Activated CD4-positive, alpha-beta T cell treated with anti-CD3 and anti-CD28 coated beads for 24 hours (primary cell): ENCODE measurements at places on chromosomes 6 and 20.

DNA sequence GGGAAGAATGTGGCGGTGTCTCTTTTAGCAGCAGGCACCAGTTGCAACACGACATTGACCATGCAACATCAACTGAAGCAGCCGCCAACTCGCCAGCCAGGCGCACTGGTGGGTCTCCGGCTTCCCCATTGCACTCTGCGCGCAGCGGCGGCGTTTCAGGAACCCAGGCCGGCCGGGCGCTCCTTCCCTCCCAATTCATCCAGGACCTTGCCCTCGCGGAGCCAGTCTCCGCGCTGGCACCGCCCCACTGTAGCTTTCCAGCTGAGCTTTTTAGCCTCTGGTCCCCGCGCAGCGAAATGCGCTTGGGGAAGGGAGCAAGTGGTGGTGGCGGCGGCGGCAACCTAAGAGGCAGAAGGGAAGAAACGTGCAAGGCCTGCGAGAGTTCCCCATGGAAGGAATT, 297.9 kb upstream of the RIMS1 start:
- DNase-seq: no peak

DNA sequence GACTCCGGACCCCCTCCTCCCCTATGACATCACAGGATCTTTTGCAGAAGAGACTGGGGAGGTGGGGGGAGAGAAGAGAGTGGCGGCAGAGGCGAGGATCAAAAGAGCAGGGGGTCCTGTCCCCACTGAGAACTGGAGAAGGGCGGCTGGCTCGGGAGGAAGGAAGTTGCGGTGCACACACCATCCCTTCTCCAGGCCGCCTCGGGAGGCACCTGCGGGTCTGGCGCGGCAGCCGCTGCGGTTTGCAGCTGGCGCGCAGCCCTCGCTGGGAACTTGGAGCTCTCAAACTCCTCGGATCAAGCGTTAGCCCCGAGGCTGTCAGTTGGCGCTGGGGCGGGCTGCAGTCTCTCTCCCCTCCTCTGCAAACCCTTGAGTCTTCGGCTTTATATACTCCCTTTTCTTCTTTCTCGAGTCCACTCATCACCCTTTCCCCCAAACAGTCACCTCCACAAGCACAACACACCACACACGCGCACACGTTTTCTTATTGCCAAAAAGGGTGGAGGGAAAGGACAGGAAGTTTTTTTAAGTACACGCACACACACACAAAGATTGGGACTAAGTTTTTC, 180.7 kb downstream of the TBXT start:
- no peak for DNase-seq

GRCh38 chr20:42190084-42190483, 571.9 kb upstream of the CHD6 start:
- DNase-seq: no peak

DNA sequence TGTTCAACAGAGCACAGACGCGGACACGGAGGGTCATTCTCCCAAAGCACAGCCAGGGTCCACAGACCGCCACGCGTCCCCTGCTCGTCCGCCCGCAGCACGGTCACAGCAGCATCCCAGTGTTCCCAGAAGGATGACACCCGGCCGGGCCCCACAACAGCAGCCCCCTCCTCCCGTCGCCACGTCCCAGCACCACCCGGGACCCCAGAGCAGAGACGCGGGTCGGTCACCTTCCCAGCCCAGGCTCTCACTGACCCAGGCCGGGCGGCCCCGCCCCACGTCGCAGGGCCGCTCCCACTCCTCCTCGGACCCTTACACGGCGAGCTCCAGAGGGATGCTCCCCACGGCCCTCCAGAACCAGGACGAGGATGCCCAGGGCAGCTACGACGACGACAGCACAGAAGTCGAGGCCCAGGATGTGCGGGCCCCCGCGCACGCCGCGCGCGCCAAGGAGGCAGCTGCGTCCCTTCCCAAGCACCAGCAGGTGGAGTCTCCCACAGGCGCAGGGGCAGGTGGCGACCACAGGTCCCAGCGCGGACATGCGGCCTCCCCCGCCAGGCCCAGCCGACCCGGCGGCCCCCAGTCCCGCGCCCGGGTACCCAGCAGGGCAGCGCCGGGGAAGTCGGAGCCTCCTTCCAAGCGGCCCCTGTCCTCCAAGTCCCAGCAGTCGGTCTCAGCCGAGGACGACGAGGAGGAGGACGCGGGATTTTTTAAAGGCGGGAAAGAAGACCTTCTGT, 64.3 kb downstream of the FNDC1 start:
- no peak for DNase-seq

DNA sequence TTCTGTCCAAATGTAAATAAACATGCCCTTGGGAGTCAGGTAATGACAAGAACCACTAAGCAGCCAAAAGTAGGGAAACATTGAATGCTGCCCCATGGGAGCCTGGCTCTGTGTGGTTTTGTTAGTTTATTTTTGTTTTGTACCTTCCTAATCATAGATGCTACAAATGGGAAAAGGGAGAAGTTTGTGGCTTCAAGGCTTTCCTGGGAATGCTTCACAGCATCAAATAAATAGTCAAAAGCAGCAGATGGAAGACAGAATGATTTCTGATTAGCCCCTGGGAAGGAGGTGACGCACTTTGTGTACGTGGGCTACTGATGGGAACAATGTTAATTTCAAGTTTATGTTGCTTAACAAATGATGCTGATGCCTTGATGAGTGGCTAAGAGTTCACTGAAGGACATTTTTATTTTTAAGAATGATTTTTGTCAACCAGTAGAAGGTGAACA, 532.7 kb downstream of the BCKDHB start:
- DNase-seq: no peak

- no peak for DNase-seq
Measured at GRCh38 chr6:131394768-131395432, 178.1 kb upstream of the ARG1 start.

DNA sequence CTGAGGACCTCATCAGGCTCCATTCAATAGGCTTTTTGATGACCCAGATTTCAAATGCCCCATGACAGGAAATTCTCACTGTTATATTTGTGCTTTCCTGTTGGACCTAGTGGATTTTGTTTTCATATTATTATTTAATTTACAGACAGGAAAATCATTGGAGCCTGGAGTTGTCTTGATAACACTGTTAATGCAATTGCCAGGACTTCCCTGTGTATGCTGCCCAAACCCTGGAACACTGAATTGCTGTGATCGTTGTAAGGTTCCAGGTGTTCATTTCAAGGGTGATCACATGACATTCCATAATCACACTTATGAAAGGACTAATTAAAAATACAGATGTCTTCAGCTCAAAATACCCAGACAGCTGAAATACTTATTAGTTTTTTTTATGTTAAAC, 783.2 kb downstream of the DHX35 start:
- no peak for DNase-seq

DNA sequence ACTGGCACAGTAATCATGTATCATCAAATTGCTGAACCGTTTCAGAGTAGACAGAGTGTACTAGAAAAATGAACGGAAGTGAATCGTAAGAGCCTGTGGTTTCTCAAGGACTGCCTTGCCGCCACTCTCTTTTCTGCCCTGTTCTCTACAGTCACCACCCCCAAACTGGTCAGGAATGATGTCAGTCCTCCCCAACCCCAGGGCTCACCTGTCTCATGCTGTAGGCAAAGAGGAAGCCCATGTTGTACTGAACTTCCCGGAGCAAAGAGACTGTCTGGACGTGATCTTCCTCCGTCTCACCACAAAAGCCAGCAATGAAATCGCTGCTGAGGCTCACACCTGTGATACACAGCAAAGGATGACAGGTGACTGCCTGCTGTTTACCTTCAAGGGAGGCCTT, 31.0 kb downstream of the CDK5RAP1 start:
- DNase-seq: peak; percentile 1

DNA sequence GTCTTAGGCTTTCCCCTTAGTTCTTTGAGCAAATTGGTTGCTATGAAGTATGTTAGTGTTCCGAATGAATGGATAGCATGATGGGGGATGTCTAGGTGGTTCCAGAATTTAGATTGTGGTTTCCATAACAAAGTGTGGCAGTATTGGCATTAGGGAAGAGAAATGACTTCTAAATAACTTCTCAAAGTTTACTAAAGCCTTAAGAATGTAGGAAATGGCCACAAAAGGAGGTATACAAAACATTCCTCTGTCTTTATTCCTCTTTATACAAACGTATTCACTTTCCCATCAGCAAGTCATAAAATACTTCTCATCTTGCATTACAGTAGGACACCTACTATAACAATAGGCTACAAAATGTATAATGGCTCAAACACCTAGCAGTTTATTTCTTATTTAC, 279.6 kb downstream of the ESR1 start:
- no peak for DNase-seq

DNA sequence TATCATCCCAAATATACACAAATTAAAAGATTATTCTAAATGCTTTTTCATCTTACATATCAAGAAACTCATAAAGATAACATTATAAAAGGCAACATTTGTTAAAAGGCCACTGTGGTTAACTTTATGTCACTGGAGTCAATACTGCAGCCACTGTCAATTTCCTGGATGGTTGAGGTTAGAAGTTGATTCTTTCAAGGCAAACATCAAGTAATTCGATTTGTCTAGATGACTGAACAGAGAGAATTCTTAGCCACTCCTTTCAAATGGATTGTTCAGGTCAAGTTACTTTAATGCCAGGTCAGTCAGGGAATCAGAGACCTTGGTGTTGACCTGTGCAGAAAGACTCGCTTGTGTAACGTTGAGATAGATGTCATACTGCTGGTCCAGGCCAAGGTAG, 44.4 kb upstream of the SIM1 start:
- no peak for DNase-seq

- DNase-seq: no peak
Measured at GRCh38 chr6:3797231-3798054, 45.9 kb upstream of the PXDC1 start.

DNA sequence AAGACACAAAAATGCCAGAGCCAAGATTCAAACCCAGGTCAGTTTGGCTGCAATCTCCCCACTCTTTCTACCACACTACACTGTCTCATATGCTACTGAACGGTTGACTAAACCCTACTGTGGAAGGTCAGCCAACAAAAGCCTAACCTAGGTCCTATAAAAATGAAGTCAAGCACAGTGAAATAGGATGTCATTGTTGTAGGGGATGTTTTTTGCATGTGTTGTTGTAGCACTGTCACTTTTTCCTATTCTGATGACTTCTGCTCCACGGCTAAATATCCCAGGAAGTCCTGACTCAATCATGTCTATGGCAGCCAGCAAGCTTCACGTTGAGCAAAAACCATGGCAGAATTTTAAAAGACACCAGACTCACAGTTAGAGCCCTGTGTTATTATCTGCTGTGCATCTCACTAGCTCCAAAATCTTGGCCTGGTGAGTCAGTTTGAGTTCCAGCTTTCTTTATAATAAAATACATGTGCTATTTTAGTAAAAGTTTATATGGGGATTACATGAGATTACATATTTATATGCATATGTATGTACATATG, 322.1 kb upstream of the NT5E start:
- no peak for DNase-seq

- DNase-seq: no peak
Measured at GRCh38 chr20:16397086-16397485, 176.2 kb downstream of the KIF16B start.

- DNase-seq: no peak
Measured at GRCh38 chr6:122322824-122323223, 76.6 kb upstream of the HSF2 start.

GRCh38 chr6:154484942-154485341, 25.5 kb downstream of the CNKSR3 start:
- DNase-seq: no peak

GRCh38 chr6:103784117-103784516, 1075.6 kb downstream of the HACE1 start:
- no peak for DNase-seq

DNA sequence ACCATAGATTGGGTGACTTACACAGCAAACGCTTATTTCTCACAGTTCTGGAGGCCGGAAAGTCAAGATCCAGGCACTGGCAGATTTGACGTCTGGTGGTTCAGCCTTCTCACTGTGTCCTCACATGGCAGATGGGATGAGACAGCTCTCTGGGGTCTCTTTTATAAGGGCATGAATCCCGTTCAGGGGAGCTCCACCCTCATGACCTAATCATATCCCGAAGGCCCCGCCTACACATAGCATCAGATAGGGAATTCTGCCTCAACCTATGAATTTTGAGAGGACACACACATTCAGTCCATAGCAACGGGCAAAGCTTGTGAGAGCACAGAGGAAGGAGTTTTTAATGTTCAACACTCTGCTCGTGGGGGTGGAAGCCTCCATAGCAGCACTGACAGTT, 27.5 kb downstream of the DAAM2 start:
- DNase-seq: no peak

DNA sequence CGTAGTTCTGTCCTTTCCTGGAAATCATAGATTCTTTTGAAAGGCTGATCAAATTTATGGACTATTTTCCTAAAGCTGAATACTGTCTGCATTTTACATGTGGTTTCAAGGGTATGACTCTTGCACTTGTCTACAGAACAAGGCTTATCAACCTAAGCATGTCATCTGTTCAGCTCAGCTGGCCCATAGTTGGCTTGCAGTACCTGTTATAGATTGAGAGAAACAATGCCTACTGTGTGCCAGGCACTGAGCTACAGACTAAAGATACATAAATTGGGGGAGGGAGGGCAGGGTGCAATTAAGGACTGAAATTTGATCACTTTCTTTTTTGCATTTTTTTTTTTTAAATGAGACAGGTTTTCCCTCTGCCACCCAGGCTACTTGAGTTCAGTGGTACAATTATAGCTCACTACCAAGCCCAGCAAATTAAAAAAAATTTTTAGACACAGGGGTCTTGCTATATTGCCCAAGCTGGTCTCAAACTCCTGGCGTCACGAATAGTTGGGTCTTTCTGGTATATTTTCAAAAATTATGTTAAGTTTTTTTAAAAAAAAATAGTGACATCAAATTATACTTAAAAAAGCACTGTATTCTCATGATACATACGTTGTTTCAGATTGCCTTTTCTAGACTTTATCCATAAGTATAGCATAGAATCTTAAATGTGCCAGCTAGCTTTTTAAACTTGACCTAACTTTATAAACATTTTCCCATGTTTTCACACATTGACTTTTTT, 52.2 kb downstream of the RREB1 start:
- DNase-seq: no peak

GRCh38 chr6:70080443-70081070, 214.2 kb downstream of the COL19A1 start:
- DNase-seq: no peak

DNA sequence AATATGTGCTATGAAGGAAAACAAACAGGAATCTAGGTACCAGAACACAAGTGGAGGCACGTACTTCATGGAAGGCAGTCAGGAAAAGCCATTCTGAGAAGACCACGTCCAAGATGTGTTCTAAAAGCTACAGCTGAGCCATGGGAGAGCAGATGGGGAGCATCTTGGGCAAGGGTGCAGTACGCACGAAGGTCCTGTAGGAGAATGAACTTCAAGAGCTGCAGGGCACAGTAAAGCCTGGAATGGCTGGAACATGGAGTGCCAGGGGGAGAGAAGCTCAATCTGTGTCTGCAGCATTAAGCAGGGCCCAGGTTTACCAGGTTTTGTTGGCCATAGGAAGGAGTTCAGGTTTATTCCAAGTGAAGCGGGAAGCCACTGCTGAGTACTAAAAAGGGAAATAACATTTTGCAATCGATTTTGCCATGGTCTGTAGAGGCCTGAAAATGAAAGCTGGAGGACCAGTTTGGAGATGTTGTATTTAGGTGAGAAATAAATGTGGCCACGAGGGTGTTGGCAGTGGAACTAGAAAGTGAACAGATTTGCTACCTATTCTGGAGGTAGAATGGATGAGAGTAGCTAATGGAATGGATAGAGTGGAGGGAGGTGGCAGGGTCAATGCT, 29.9 kb downstream of the ADTRP start:
- DNase-seq: no peak
